Stimulated activated CD8-positive, alpha-beta memory T cell treated with anti-CD3 and anti-CD28 coated beads, Interleukin-2, amount 100 ng/mL, for 1 hour (primary cell): ENCODE measurements at places on chromosomes 3 and 15.

- no peak for DNase-seq
These were observed 125.1 kb downstream of the TIGIT start for GRCh38 chr3:114418724-114419543.

- no peak for DNase-seq
These were observed 101.2 kb downstream of the SEC22A start for GRCh38 chr3:123302961-123303360.

- DNase-seq: no peak
These were observed 953.1 kb downstream of the FHIT start for GRCh38 chr3:60298141-60298540.

- DNase-seq: no peak
These were observed 74.1 kb upstream of the CHRM5 start for GRCh38 chr15:33894193-33894592.

- DNase-seq: no peak
These were observed 100.8 kb downstream of the DTWD1 start for GRCh38 chr15:49721621-49722020.
